LHCN-M2 (cell line): ENCODE measurements at places on chromosomes 6 and 20. TPM values are rescaled to one million over a fixed set of nuclear protein-coding genes. Genes with fewer than 3 reads are reported as not detected.

ZNF831 gene
- not detected in 2 replicates for total RNA-seq

ZNFX1 gene
- total RNA-seq: 42.9 and 55.8 TPM in 2 replicates

NR2E1 gene
- total RNA-seq: not detected in 2 replicates

GSTA2 gene
- total RNA-seq: not detected in 2 replicates

CST2 gene
- total RNA-seq: not detected in 2 replicates

CTAGE9 gene
- total RNA-seq: not detected in 2 replicates
